ENCODE measurements at places on chromosomes 6 and 20.

DNA sequence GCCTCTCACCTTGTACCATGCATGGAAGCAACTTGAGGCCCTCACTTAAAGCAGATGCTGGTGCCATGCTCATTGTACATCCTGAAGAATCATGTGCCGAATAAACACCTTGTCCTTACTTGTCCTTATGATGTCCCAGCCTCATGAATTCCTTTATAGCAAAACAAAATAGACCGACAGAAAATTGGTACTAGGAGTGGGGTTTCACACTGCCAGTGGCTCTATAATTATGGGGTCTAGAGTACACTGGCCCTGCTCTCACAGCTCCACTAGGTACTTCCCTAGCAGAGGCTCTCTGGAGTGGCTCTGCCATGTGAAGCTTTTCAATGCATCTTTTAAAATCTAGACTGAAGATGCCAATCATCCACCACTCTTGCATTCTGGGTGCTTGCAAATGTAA lies 101.2 kb downstream of the HTR1B start:
- no peak for DNase-seq

GRCh38 chr6:17863901-17864754 lies 123.3 kb downstream of the KIF13A start:
- no peak for DNase-seq

GRCh38 chr20:32364554-32365208 lies 6.5 kb downstream of the ASXL1 start:
- DNase-seq, result no peak

- DNase-seq, result no peak
Observed at GRCh38 chr6:151679081-151679480, 128.4 kb upstream of the ESR1 start.

DNA sequence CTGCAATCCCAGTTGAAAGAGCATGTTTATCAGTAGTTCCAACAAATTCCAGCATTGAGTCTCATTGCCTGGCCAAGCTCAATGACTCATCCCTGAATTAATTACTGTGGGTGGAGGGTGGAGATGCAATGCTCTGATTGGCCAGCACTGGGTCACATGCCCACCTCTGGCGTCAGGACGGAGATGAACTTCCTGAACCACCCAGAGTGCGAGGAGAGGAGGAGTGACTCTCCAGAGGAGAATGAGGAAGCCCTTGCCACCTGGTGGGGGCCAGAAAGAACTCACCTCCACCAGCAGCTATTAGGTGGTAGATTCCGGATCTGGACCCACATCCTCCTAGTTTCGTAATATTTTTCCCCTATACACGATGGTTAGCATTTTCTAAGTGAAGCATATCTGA lies 283.9 kb downstream of the TBC1D7 start:
- DNase-seq, result no peak

DNA sequence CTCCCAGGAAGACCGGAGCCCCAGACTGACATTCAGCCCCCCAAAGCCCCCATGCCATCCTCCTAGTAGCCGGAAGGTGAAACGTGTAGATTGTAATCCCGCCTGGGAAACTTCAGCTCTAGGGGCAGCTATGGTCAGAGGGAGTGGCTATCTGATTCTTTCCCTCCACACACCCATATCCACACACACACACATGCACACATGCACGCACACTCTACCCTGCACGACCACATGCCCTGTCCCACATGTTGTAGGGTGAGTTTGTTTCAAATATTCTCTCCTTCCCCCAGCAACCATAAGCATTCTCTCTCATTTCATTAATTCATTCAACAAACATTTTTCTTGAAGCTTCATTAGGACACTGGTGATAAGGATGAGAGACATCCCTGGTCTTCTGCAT lies 42.2 kb downstream of the MAFB start:
- no peak for DNase-seq

GRCh38 chr6:143279385-143279784 lies 171.1 kb downstream of the ADAT2 start:
- no peak for DNase-seq
